ENCODE measurements at places on chromosomes 6 and 20.

GRCh38 chr20:46945465-46945864 is 50.8 kb downstream of the EYA2 start:
- DNase-seq: no peak

GRCh38 chr6:35386989-35387388 is 44.6 kb downstream of the PPARD start:
- DNase-seq: no peak

GRCh38 chr6:33049323-33050013 is 24.0 kb downstream of the HLA-DPA1 start:
- DNase-seq: no peak

- DNase-seq: no peak
Observed at GRCh38 chr20:57413986-57414385, 22.8 kb downstream of the RBM38 start.

DNA sequence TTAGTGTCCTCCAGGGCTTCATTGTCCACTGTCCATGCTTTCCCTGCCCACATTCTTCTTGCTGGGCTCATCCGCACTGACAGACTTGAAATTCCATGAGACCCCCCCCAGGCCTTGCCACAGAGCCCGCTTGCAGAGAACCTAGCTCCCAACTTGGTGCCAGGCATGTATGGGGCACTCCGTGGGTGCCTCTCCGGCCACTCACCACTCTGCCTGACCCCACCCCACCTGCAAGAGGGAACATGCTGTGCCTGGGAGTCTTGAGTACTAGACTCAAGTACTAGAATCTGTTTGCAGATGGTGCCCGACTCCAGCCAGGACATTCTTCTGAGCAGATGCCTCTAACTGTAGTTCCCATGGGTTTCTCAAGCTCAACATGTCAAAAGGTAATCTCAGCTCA is 47.9 kb downstream of the TRERF1 start:
- no peak for DNase-seq

Measured in stimulated activated naive CD8-positive, alpha-beta T cell treated with anti-CD3 and anti-CD28 coated beads, Interleukin-15, amount 100 ng/mL, for 72 hours (primary cell).